Chondrocyte (in vitro differentiated cells): ENCODE measurements at places on chromosomes 5 and 9. TPM values are rescaled to one million over a fixed set of nuclear protein-coding genes. Genes with fewer than 3 reads are reported as not detected.

RASGRF2 gene
- total RNA-seq = 0.87 to 2.0 TPM (median 0.92 TPM) in 3 replicates

STK32A gene
- 0.12 to 0.31 TPM in 2 of 3 replicates, not detected in the other for total RNA-seq

MAN1B1 gene
- 105 to 117 TPM (median 106 TPM) in 3 replicates for total RNA-seq

C9orf43 gene
- 0.19 to 0.37 TPM in 2 of 3 replicates, not detected in the other for total RNA-seq

- no peaks in the 10 kb centered on the region for H3K27me3 ChIP-seq
- H3K36me3 ChIP-seq = peaks cover 2% of the 10 kb centered on the region
- H3K4me3 ChIP-seq = no peak overlapping the region
- no peak for DNase-seq
- no peak overlapping the region for H3K27ac ChIP-seq
Measured at GRCh38 chr9:91451431-91452270, 28.0 kb upstream of the NFIL3 start.

DNA sequence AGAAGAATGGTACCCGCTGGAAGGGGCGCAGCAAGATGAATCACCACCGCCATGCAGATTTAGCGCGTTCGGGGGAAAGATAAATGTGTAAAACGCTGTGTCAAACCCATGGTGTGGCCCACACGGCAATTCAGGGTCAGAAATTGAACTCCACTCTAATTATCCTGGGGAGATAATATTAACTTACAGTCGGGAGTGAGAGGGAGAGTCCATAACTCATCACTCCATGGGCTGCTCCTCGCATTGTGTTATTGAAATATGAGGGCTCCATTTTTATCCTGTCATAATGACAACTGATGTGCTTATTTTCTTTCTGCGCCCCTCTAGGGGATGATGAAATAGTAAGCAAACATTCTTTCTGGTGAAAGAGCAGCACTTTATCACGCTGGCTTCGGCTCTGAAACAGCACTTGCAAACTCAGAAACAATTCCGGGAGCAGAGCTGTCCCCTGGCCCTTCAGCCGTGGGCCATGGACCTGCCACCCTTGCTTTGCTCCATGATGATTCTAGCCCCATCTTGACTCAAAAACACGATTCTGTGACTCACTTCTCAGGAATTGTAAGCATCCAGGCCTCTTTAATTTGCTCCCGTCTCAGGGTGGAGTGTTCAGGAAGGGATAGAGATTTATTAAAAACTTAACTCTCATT, 431.6 kb downstream of the IRX1 start:
- no peaks in the 10 kb centered on the region for H3K27me3 ChIP-seq
- H3K36me3 ChIP-seq = no peaks in the 10 kb centered on the region
- no peaks in the 10 kb centered on the region for H3K4me1 ChIP-seq
- DNase-seq = no peak
- no peak overlapping the region for H3K27ac ChIP-seq

- no peaks in the 10 kb centered on the region for H3K4me1 ChIP-seq
- H3K27me3 ChIP-seq = no peaks in the 10 kb centered on the region
- H3K27ac ChIP-seq = no peak overlapping the region
- H3K4me3 ChIP-seq = no peak overlapping the region
Measured at GRCh38 chr5:123012321-123012720, 24.2 kb downstream of the PPIC start.

DNA sequence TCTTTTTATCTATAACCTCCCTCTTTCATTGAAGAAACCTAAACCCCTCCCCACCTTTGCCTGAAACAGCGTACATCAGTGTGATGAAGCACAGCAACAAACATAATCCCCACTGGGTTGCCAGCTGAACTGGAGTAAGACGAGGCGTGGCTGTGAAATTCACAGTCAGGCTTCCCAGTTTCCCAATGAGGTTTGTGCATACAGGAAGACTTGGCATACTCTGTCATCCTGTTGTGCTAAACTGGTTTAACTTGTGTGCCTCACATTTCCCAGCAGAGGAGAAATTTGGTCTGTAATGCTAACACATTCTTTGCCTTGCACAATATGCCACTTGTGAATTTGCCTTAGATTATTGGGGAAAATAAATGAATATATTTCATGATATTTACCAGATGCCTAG, 121.5 kb downstream of the SV2C start:
- H3K4me3 ChIP-seq = no peak overlapping the region
- H3K27ac ChIP-seq = no peak overlapping the region
- H3K36me3 ChIP-seq = no peaks in the 10 kb centered on the region
- no peaks in the 10 kb centered on the region for H3K4me1 ChIP-seq

DNA sequence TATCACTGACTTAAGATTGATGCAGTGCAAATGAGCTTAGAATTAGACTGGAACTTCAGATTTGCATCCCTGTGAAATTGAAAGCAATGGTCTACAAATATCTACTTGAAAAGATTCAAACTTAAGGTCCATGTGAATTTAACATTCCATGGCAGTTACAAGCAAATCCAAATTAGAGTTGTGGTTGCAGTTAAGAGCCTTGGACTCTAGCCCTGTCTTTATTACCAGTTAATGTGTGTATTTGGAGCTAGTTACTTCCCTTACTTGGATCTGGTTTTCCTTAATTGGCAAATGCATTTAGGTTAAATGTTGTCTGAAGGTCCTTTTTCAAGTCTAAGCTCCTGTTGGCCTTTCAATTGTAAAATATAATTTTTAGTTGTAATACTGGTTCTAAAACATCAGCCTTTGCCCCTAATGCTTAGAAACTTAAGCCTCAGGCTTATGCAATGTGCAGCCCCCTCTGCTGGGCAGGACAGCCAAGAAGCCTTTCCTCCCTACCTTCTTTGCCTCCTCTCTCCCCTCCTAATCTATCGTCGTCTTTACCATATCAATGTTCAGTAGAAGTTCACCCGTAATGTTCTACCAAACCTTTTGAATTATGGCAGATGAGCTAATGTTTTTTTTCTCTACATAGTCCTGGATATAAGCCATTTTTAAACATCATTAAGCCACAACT, 59.5 kb downstream of the ERMP1 start:
- no peak for DNase-seq
- H3K4me1 ChIP-seq = peaks cover 3% of the 10 kb centered on the region
- peaks cover 48% of the 10 kb centered on the region for H3K36me3 ChIP-seq
- H3K27me3 ChIP-seq = no peaks in the 10 kb centered on the region
- H3K27ac ChIP-seq = no peak overlapping the region
- H3K4me3 ChIP-seq = no peak overlapping the region

DNA sequence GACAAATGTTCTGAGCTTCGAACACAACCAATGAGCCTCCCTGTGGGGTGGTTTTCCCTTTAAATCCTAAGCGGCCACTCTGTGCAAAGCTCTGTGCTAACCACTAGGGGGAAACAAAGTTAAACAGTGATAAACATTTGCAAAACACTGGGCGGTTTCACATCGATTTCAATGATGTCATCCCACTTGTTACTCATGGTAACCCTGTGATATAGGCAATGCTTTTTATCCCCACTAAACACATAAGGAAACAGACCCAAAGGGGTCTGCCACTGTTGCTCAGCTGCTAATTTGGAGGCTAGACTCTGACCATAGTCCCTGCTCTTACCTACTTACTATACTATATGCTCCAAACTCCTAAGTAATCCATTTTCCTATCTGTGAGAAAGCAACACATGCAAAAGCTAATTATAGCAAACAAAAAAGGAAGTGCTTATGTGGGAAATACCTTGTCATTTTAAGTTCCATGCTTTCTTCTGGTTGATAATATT, 57.3 kb downstream of the PTPN3 start:
- H3K27ac ChIP-seq = peak overlapping the region; percentile 51
- H3K4me3 ChIP-seq = no peak overlapping the region
- no peak for DNase-seq
- peaks cover 4% of the 10 kb centered on the region for H3K36me3 ChIP-seq
- H3K27me3 ChIP-seq = no peaks in the 10 kb centered on the region

DNA sequence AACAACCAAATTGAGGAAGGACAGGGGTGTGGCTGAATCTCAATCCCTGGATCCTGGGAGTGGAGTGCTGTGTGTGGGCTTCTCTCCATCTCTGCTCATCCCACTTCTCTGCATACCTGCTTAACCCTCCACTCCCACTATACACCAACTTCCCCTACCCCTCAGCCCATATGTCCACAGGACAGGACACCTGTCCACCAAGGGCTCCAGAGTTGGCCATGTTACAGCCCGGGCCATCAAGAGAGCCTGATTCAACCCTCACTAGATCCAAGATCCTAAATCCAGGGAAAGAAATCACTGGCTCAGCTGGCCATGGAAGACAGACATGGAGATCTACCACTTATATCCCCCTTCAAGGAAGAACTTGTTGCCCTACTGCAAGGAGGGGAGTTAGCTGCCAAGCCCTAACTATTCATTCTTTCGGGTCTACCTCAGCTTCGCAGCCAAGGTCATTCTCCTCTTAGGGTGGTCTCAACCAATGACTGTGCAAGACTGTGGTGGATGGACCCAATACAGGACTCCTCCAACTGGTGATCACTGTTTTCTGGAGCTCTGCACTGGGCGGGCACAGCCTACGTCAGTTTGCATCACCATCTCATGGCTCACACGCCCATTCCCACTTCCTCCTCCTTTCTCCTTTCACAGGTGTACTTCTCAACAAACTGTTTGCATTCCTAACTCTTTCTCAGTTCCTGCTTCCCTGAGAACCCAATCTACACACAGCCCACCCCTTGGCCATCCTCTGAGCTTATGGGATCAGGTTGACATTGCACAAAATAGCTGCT, 53.7 kb upstream of the ZBTB43 start:
- H3K36me3 ChIP-seq = no peaks in the 10 kb centered on the region
- H3K27ac ChIP-seq = no peak overlapping the region
- H3K4me1 ChIP-seq = no peaks in the 10 kb centered on the region
- peaks cover 52% of the 10 kb centered on the region for H3K27me3 ChIP-seq
- DNase-seq = no peak

DNA sequence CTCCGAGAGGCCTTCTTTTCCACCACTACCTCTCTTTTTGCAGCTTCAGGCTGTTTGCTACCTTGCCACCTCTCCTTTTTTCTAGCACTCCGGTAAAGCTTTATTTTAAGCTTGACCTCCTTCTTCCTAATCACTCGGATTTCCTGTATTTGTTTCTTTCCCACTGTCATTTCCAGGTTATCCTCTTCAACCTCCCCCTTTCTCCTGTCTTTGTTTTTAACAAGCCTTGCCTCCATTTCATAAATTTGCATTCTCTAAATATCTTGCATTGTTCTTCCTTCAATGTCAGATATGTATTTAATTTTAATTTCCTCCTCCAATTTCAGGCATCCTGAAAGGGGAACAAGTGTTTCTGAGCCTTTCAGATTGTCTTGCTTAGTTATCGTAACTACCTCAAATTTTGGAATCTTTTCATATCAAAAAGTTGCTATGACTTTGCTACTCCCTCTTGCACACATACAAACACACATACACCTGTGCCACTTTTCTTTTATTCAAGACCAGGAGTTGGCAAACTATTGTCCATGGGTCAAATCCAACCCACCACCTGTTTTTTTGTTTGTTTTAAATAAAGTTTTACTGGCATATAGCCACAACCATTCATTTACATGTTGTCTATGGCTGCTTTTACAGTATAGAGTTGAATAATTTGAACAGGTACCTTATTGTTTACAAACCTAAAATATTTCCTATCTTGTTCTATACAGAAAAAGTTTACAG, 22.7 kb downstream of the DPYSL3 start:
- H3K36me3 ChIP-seq = peaks cover 2% of the 10 kb centered on the region
- no peak overlapping the region for H3K27ac ChIP-seq
- no peaks in the 10 kb centered on the region for H3K27me3 ChIP-seq
- no peak for DNase-seq
- H3K4me1 ChIP-seq = peaks cover 26% of the 10 kb centered on the region

DNA sequence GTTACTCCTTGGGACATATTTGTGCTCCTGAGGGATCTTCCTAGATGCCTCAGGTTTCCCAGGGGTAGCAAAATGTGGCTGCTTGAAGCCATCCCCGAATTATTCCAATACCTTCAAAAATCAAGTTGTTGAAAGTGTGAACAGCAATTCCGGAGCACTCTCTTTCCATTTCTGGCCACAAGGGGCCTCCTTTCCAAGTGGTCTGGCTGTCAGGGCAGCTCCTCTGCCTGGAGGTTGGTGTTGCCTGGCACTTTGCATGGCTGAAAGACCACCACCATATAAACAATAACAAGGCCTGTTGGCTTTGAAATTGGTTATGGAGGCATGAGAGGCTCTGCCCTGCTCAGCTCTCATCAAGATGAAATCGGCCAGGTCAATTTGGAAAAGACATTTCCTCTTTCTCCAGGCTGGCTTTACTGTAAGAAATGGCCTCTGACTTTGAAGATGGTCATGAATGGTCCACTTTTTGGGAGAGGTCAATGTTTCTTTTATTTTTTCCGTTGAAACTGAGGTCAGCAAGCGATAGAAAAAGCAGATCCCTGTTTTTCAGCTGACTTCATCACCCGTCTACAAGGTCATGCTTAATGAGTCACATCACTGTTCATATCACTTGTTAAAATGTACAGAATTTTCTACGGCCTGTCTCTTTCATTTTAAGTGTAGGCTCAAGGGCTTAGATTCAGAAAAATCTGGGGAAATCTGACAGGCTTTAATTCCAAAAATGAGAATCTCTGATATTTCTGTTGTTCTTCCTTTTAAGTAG, 481.1 kb upstream of the ZNF608 start:
- H3K27ac ChIP-seq = no peak overlapping the region
- no peaks in the 10 kb centered on the region for H3K27me3 ChIP-seq
- peaks cover 6% of the 10 kb centered on the region for H3K4me1 ChIP-seq
- H3K36me3 ChIP-seq = no peaks in the 10 kb centered on the region
- DNase-seq = no peak
